ENCODE measurements at places on chromosomes 3 and 15.

GRCh38 chr3:5194801-5195509, 7.4 kb downstream of the EDEM1 start:
- peak; percentile 44 for DNase-seq

GRCh38 chr3:32743934-32744333, 58.9 kb downstream of the CNOT10 start:
- DNase-seq = no peak

- DNase-seq = no peak
These were observed 139.7 kb upstream of the CPNE4 start for GRCh38 chr3:132174500-132174899.

GRCh38 chr15:28962851-28963710, 77.3 kb downstream of the APBA2 start:
- no peak for DNase-seq

- DNase-seq = no peak
These were observed 82.6 kb upstream of the POU1F1 start for GRCh38 chr3:87359025-87359424.

DNA sequence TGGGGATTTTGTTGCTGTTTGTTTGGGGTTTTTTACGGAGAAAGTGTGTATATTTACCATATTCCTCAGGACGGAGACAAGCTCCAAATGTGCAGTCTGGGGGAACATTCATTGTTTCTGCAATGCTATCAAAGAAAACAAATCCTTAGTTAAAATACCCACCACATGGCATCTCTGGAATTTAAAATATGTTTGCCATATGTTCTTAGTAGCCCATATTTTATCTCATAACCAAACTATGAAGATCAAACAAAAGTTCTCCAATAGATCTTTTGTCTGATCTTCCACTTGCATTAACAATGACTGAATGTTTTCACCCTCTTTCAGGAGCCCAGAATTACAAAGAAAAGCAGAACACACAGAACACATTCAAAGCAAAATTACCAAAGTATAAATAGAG, 35.3 kb downstream of the EFHB start:
- DNase-seq = no peak

DNA sequence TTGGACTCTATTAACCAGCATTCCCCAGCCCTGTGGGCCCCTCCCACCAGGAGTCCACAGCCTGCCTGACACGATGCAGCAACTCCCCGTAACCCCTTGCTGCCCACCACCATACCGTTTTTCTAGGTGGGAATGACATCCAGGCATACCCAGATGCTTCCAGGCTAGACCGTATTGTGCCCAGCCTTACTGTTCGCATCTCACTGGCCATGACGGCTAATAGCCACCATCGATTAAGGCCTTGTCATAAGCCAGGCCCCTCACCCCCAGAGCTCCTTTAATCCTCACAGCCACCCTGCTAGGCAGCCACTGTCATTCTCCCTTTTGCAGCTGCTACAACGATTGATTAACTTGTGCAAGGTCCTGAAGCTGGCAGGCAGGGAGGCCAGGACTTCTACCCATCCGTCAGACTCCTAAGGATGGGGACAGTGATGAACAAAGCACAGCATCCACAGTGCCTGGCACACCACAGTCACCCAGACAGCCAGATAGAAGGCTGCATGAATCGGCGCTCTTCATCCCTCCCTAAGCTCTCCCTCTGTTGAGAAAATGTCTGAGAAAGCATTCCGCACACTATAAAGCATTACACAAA, 60.0 kb upstream of the FLNB start:
- no peak for DNase-seq

- DNase-seq = no peak
These were observed 70.3 kb upstream of the SMAD3 start for GRCh38 chr15:66994927-66995656.

GRCh38 chr3:138397983-138398382, 36.4 kb upstream of the ESYT3 start:
- no peak for DNase-seq

DNA sequence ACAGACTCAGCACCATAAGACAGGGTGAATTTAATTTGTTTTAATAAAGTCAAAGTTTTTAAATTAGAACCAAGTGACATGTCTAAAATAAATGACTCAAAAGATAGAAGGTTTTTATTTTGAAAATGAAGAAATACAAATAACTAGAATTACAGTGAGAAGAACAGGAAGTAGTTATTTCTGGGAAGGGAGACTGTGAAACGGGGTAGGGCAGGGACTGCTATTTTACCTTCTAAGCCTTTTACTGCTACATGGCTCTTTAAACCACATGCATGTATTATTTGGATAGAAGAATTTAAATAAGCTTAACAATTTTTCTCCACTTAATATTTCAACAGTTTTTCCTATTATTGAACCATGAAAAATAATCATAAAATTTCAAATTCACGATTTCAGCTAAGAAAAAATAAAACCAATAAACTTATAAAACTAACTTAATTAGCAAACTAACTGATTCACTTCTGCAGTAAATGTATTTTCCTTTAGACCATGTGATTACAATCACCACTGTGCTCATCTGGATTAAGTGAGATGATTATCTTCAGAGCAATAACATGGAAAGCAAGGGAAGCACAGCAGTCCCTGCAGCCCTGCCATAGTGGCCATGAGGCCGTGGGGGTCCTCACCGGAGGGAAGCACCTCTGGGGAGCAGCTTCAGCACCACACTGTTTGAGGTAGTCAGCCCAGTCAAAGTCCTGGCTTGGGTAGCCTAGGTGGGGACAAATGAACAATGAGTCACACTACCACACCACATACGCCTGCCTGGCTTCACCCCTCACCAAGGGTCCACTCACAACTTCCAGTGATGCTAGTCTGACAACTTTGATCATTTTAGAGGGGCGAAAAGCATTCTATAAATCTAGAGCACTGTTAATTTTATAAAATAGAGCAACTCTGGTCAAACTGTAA, 28.3 kb upstream of the STIMATE start:
- DNase-seq = no peak

- DNase-seq = no peak
These were observed 86.5 kb downstream of the ST6GAL1 start for GRCh38 chr3:187016639-187017345.

GRCh38 chr15:80106051-80106450, 46.6 kb downstream of the ZFAND6 start:
- no peak for DNase-seq

DNA sequence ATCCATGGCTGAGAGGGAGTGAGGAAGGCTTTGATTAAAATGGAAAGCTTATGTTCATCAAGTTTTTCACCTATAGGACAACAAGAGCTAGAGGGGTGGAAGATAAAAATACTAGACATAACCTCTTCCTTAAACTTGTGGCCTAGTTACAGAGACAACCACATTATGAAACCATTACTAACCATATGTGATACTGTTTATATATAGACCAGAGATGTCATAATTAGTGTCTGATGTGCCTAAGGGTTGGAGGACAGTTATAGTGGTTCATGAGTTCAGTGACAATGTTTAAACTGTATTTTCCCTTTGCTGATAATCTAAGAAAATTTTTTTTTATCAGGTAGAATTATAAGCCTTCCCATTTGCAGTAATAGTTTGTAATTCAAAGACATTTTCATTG, 23.7 kb downstream of the PHLDB2 start:
- DNase-seq = no peak

Data from activated CD8-positive, alpha-beta memory T cell treated with anti-CD3 and anti-CD28 coated beads for 4 hours (primary cell).